Activated CD8-positive, alpha-beta memory T cell treated with anti-CD3 and anti-CD28 coated beads for 1 hour (primary cell): ENCODE measurements at places on chromosomes 5 and 9.

- no peak for DNase-seq
Observed at GRCh38 chr5:61964201-61964600, 341.8 kb upstream of the KIF2A start.

DNA sequence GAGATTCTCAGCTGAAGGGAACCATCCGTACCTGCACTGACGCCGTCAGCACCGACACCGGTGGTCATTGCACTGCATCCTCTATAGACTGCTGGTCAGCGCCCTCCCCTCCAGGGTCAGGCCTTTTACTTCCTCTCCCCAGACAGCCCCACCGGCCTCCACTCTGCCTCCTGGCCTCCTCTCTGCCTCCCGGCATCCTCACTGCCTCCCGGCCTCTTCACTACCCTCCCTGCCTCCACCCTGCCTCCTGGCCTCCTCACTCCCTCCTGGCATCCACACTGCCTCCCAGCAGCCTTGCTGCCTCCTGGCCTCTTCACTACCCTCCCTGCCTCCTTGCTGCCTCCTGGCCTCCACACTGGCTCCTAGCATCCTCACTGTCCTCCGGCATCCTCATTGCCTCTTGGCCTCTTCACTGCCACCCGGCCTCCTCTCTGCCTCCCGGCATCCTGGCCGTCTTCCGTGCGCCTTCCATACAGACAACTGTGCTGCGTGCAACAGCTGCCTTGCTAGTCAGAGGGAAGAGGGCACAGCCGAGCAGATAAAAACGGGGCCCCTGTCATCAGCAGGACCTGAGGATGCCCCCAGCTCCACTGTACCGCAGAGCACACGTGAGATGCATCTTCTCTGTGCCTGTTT lies 62.0 kb downstream of the VAV2 start:
- no peak for DNase-seq

DNA sequence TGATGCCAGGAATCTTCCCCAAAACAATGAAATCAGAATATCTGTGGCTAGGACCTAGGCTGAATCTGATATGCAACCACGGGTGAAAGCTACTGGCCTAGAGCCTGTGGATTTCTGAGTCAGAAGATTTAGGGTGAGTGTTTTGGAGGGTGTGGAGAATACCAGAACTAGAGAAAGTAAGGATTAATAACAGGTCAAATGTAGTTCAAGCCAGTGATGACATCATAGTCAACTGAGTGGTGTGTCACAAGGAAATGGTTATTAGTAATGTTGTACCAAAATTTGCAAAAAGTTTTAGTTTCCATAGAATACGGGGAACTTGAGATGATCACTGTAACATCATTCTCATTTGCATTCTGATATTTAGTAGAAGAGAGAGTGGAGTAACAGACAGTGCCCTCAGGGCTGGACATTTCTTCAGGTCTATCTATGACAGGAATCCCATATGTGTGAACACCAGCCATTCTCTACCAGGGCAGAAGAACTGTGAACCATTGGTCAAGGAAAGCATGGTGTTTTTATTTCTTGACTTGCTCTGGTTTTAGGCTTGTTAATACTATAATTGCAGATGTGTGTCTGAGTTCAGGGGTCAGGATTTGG lies 3.7 kb downstream of the GALNT12 start:
- DNase-seq = no peak

GRCh38 chr9:20479419-20480155 lies 142.7 kb downstream of the MLLT3 start:
- no peak for DNase-seq

DNA sequence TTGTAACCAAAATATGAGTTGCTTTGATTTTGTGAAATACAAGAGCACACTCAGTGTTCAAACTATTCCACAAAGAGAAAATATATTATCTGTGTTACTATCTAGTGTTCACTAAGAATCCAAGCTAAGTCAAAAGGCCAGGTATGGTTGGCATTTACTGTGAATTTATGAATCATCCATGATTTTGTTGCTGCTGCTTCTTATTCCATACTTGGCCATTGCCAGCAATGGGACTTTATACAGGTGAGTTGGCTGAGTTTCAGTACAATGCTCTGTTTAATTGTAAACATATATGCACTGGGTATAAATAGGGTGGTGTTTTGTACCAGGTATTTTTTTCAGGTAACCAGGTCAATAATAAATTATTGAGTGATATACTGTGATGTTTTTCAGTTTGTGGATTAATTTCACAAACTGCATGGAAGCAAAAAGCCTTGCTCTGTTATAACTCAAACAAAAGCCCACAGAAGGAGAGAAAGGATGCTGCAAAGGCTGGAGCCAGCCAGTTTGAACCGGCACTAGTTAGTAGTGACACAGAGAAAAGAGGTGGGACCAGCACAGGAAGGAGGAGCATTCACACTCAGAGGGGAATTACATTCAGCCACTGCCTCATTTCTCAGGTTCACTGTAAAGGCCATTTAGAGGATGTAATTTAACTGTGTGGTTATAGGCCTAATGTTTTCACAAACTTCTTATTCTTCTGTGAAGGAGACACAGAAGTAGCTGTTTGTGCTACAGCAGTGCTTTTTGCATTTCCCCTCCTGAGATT lies 381.8 kb downstream of the ADGRV1 start:
- DNase-seq = no peak

DNA sequence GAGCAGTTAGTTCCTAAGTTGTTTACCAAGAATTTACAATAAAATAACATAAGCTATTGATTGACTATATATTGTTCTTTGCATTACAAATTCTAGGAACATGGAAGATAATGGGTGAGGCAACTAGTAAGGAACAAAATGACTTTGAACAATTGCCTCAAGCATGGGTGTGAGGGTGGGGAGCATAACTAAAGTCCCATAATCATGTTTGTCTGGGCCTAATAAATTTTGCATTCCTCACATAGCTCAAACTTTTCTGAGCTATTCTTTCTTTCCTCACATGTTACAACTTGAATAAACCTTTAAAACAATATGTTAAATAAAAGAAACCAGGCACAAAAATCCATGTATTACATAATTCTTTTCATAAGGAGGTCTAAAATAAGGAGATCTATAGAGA lies 1066.1 kb downstream of the NR2F1-AS1 start:
- DNase-seq = no peak

DNA sequence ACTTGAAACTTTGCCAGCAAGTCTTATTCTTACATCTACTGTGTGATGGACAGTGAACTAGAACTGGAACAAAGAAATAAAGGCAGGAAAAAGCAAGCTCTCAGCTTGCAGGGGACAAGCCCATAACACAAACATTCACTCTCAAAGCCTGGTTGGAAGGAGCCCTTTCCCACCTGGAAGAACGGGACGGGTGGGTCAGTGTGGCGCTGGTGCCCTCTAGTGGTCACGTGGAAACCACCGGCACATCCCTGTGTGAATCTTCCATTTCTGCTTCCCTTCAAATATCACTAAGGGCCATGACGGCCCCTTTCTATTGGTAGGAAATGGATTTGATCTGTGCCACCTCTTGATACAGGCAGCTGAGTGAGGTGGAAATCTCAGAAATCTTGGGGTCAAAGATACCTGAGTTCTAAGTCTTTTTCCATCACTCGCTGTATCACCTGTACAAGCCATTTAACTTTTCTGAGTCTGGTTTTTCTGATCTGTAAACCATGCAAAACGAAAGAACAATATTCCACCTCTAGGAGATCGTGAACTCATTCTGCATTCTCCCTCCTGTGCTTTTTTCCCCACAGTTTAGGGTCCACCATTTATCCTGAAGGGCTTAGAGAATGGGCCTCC lies 211.6 kb downstream of the MSX2 start:
- no peak for DNase-seq
